CD8-positive, alpha-beta memory T cell (primary cell): ENCODE measurements at places on chromosomes 6 and 20. TPM values are rescaled to one million over a fixed set of nuclear protein-coding genes. Genes with fewer than 3 reads are reported as not detected.

SCGN gene
- total RNA-seq = not detected

DNA sequence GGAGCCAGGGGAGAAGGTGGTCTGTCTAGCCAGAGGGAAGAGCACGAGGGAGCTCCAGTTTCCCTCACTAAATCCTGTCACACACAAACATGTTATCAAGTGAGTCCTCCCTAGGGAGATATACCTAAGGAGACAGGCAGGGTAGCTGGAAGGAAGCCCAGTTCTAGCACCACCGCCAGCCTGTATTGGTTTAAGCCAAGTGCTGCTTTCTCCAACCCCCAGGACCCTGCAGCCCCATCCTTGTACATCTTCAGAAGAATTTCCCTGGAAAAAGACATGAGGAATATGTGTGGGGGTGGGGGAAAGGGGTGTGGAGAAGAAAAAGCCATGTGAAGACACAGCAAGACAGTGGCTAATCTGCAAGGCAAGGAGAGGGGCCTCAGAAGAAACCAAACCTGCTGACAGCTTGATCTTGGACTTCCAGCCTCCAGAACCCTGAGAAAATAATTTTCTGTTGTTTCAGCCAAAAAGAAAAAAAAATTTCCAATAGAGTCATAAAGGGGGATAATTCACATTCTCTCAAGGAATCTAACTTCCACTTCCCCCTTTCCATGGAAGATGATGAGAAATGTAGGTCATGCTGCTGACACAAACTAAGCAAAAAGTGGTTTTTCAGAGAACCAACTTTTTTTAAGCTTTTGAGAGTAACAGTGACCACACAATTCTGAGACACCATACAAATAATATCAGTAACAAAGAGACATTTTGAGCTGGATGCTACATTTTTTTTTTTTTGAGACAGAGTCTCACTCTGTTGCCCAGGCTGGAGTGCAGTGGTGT, 103.2 kb upstream of the PRDM1 start:
- H3K4me1 ChIP-seq = peaks cover 18% of the 10 kb centered on the region
- H3K36me3 ChIP-seq = no peaks in the 10 kb centered on the region
- H3K4me3 ChIP-seq = no peak overlapping the region
- peaks cover 8% of the 10 kb centered on the region for H3K27me3 ChIP-seq

GRCh38 chr6:96923871-96924493, 546 bp upstream of the KLHL32 start:
- peak overlapping the region; percentile 66 for H3K4me3 ChIP-seq
- H3K27me3 ChIP-seq = no peaks in the 10 kb centered on the region
- H3K27ac ChIP-seq = peak overlapping the region; percentile 85
- peaks cover 23% of the 10 kb centered on the region for H3K4me1 ChIP-seq
- no peaks in the 10 kb centered on the region for H3K36me3 ChIP-seq

DNA sequence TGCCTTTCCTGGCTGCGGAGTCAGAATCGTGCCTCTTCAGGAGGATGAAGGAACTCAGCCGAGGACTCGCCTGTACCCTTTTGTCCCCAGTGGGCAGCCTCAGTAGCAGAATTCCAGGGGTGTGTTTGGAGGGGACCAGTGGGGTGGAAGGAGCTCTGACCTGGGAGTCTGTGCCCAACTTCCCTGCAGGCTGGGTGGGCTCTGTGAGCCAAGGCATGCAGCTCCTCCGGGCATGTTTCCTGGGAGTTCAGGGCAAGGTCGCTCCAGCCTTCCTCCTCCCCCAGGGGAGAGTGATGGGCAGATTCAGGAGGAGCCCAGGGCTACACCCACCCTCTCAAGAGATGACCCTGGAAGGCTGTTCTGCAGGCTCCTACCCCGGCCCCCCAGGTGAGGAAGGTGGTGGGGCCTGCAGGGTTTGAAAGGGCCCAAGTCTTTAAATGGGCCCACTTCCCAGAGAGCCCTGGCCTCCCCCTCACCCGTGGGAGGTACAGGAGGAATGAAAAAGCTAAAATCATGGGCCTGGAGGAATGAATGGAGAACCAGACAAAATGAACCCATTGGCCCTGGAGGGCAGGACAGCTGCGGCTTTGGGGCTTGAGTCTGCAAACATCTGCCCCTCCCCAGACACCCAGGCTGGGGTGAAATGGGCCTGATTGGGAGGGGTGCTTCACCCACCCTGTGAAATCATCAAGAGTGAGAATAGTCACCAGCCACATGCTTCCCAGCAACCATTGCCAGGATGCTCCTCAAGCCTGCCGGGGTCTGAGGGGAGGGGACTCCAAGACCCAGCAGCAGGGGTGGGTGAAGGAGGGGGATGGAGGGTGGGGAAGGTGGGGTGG, 77.6 kb upstream of the PMEPA1 start:
- no peaks in the 10 kb centered on the region for H3K36me3 ChIP-seq
- no peaks in the 10 kb centered on the region for H3K4me1 ChIP-seq
- no peak overlapping the region for H3K4me3 ChIP-seq
- H3K27ac ChIP-seq = no peak overlapping the region
- H3K27me3 ChIP-seq = no peaks in the 10 kb centered on the region
- DNase-seq = no peak
